ENCODE measurements at places on chromosomes 7 and 10. TPM values are rescaled to one million over a fixed set of nuclear protein-coding genes. Genes with fewer than 3 reads are reported as not detected.

GRCh38 chr10:114432566-114433093 is 28.3 kb upstream of the AFAP1L2 start:
- DNase-seq, result no peak

Gene KNDC1
- total RNA-seq, result 0.21 TPM

Gene TIMM23B
- 30.5 TPM for total RNA-seq

Gene TMEM176B
- not detected for total RNA-seq

DNA sequence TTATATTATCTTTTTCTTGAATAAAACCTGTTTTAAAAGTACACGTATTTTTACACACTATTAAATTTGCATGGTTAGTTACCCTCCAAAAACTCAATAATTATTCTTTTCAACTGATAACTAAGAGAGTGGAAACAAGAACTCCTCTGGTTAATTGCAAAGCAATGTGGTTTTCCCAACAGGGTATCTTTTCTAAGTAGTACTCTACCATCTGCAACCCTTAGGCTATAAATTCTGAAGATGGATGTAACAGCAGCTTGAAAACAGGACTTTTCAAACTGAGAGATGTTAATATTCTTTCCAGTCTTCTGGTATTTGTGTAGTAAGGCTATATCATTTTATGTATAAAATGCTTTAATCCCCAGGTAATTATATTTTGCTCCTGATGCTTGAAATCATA is 916.1 kb upstream of the POT1 start:
- no peak for DNase-seq

DNA sequence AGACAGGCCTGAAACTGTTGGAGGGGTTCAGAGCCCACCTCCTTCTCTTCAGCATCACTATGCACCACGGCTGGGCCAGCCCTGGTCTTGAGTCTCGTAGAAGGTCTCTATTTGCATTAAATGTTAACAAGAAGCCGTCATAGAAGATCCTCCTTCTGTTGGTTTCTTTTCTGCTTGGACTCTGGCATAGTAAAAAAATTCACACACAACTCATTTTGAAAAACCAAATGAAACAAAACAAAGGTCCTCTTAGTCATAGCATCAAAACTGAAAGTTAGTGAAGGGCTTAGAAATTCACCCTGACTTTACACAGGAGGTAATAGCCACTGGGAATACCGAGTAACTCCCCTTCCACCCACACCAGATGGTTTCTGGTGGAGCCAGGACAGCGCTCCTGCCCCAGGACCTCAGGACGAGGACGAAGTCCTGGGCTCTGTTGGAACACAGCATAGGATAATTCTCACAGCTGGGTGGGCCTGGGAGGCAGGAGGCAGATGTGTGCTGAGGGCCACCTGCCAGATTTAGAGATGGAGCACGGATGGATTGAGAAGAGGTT is 248.4 kb upstream of the KLF6 start:
- peak; percentile 78 for DNase-seq

- no peak for DNase-seq
These were observed 466.3 kb downstream of the ARL4A start for GRCh38 chr7:13153742-13154141.

- DNase-seq, result no peak
These were observed 11.9 kb downstream of the PDGFA start for GRCh38 chr7:507623-508300.

Gene COPG2
- 21.4 TPM for total RNA-seq

- DNase-seq, result peak; percentile 95
These were observed at the start of the genes MRM2 and NUDT1 for GRCh38 chr7:2241580-2242540. MRM2 (minus strand) TSS chr7:2242205; CDS start chr7:2242169, 36 bp downstream. NUDT1 (plus strand) TSS chr7:2242226; CDS start chr7:2244575, 2,349 bp downstream.

Gene COL17A1
- not detected for total RNA-seq

Gene EPDR1
- 0.54 TPM for total RNA-seq

GRCh38 chr10:33402220-33403073 is 68.0 kb upstream of the NRP1 start:
- no peak for DNase-seq

Gene ITPRID1
- not detected for total RNA-seq

DNA sequence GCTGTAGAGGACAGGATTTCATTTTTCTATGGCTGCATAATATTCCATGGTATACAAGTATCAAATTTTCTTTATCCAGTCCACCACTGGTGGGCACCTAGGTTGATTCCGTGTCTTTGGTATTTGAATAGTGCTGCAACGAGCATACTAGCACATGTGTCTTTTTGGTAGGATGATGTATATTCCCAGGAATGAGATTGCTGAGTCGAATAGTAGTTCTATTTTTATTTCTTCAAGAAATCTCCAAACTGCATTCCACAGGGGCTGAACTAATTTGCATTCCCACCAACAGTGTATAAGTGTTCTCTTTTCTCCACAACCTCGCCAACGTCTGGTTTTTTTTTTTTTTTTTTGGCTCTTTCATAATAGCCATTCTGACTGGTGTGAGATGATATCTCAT is 550.0 kb downstream of the REEP3 start:
- DNase-seq, result no peak

DNA sequence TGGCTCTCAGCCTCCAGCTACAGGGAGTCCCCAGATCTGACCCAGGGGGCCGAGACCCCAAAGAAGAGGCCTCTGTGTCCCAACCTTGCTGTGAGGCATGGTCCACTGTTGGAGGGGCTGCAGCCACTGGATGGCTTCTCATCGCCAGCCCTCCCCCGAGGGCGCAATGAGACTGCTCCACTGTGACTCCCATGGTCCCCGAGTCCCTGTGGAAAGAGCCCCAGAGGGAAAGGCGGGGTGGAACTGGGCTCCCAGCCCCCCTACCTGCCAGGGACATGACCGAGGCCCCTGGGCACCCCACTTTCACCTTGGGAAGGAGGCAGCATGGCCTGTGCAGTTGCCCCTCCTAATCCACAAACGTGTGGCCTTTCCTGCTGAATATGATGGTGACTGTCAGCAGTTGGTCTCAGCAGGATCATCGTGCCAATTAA is 33.5 kb upstream of the RET start:
- DNase-seq, result no peak

Gene FANK1
- total RNA-seq, result 0.38 TPM

Gene MCM10
- 112 TPM for total RNA-seq

DNA sequence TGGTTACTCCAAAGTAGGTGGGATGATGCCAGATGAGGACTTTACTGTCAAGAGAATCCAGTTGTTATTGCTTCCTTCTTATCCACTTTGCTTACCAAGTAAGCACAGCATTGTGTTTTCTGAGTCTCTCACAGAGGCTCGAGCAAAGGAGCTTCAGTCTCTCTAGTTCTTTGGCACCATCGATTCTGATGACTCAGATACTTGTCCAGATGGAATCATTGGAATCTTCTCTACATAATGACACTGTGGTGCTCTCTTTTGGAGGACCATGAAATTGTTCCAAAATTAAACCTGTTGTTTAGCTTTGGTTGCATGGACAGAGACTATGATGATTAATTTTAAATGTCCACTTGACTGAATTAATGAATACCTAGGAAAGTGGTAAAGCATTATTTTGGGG is 132.6 kb downstream of the NXPH1 start:
- no peak for DNase-seq

Gene MYH16
- not detected for total RNA-seq

DNA sequence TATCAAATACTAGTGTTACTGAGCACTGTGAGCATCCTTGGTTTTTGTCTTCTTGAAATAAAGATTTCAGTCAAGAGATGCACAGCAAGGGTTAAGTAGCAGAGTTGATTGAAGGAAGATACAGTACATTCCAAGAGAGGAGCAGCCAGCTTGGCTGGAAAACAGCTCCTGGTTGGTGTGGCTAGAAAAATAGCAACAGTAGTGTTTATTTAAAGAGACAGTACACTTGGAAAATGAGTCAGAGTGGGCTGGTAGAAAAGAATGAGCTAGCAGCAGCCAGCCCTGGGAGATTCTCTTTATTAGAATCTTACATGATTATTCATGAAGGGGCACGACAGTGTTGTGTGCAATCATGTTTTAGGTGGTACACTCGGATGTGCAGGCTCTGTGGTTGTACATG is 1016.4 kb upstream of the SORCS1 start:
- DNase-seq, result no peak

DNA sequence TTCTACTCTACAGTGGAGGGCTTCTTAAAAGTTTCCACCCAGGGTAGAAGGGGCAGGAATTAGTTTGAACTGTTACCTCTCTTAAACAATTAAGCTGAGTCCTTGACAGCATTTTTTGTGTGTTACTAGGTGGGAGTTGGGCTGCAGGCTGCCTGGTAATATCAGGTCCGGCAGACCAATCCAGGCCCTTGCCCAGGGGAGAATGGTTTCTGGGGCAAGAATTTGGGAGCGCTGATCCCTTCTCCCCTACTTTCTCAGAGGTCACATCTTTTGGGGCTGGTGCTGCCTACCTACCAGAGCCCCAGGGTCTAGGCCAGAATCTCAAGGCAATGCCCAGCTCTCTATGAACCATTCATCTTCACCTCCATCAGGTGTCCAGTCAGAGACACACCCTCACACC is 1.6 kb downstream of the PPRC1 start:
- DNase-seq, result no peak

DNA sequence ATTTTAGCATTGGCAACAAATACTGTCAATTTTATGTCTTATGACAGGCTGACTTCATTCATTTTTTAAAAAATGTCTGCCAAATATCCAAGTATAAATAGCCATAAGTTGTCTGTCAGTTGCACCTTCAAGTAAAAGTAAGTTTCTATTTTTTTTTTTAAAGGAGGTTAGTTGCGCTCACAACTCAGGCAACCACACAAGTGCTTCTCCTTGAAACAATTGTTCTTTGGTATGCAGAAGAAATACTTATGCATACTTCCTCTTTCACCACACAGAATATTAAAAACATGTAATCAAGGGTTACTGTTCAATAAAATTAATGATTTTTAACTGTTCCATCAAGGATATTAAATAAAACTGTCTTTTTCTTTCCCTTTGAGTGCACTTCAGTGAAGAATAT is 97.9 kb downstream of the RTKN2 start:
- no peak for DNase-seq

Gene EBLN1
- total RNA-seq, result not detected

- no peak for DNase-seq
These were observed 3.4 kb downstream of the TLX1 start for GRCh38 chr10:101134299-101135127.
